ENCODE measurements at places on chromosomes 11 and 22.

DNA sequence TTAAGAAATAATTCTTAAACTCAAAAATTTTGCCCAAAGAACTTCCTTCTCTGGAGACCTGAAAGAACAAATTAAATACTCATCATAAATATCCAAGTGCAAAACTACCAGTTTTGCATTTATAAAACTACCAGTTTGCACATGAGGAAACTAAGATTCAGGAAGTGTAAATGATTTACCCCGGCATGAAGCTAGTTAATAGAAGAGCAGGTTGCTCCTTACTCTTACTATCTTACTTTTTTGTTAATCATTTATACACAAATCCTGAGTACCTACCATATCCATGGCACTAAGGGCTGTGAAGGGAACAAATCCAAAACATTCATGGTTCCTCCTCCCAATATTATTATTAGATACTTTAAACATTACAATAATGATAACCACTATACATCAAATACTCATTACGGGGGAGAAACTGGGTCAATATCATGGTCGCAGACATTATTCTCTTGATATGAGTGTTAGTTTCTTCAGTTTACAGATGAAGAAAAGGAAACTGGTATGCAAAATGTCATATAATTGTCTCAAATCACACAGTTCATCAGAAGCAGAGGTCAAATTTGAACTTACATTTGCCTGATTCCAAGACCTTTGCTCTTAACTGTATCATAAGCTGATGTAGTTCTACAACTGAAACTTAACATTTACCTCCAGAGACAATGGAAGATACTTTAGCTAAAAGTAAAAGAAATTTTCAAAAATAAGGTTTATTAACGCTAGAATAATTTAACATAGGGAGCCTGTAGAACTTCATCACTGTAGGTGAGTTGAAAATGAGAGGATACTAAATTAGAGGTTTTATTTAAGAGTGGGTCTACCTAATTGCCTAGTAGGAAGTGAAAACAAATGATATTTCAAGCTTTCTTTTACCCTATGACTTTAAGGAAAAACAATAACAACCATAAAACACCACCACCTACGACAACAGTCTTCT lies 74.5 kb downstream of the FAM76B start:
- no peak for DNase-seq

- no peak for DNase-seq
Measured at GRCh38 chr11:73651252-73651651, 4.9 kb downstream of the PLEKHB1 start.

DNA sequence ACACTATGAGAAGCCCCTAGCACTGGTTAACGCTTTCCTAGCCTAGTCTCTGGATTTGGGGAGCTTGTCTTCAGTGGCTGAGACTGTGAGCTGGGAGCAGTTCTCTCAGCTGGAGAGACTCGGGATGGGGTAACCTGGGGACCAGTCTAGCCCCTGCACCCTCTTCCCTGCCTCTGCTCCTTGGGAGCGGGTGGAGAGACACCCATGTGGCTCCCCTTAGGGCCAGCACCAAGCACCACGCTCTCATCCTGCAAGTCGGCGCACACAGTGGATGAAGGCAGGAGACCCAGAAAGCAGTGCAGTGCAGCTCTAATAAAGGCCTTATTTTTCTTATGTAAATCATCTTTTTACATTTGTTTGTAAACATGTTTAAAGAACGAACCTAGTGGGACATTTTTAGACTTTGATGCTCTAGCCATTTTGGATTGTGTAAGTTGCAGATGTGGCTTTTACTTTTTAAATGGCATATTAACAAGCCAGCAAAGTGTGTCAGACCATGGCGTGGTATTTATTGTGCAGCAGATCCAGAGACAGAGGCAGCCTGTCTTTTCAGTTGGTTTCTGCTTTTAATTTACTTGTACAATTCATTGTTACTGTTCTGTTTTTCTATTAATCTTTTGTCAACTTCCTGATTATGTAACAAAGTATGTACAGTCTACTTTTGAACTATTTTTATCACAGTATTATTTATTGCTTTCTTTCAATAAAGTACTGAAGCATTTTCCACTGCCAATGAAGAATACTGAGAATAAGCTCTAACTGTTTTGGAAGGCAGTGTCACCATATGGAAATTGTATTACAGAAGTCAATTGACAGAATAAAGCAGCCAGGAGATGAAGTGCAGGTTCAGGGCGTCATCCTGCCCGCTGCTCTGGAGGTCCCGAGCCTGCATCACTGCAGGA lies 14.4 kb upstream of the CTTN start:
- no peak for DNase-seq

DNA sequence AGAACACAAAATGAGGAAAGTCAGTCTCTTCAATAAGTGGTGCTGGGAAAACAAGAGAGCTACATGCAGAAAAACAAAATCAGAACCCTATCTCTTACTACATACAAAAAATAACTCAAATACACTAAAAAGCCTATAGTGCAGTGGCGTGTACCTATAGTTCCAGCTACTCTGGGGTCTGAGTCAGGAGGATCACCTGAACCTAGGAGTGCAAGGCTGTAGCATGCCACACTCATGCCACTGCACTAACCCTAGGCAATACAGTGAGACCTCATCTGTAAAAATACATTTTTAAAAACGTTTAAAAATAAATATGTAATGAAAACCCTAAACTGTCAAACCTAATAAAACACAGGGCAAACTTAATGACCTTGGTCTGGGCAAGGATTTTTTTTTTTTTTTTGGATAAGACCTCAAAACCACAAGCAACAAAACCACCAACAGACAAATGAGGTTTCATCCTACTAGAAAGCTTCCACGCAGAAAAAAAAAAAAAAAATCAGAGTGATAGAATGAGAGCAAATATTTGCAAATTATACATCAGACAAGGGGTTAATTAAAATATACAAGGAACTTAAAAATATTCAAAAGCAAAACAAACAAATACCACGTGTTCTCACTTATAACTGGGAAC lies 35.2 kb downstream of the XKR3 start:
- DNase-seq: no peak

DNA sequence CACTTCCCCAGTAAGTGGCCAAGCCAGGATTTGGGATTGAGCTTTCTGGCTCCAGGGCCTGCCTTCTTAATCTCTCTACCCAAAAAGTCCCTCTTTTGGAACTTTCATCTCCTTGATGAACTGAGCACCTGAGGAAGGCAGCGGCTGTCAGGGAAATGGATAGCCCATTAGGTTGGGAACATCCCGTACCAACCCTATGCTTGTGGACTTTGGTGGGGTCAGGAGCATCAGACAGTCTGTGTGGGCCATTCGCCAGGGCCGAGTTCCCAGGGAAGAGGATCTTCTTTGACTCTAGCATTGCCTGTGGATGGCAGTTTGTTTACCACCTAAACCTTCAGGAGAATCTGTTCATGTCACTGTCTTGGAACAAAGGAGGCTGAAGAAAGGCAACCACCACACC lies 30.2 kb downstream of the ARHGEF17 start:
- no peak for DNase-seq

DNA sequence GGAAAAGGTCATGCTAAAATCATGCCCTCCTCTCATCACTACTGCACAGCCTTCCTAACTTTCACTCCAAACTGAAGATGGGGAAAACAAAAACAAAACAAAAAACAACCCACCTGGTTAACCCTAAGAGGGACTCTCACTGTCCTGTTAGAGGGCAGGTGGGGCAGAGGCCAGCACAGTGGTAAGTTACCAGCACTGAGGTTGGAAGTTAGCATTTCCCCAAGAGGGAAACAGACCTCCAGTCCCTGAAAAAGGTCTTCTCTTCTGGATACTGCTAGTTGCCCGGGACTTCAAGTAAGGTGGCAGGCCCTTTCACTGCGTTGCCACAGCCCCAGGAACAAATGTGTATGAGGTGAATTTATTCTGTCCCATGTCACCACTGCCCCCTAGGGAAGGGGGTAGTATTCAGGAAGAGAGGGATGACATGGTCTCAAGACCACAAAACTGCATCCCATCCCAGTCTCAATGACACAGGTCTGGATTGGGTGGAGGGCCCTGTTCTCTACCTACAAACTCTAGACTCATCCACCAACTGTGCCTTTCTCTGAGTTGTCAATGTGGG lies 792 bp upstream of the ADAMTS8 start:
- DNase-seq: no peak

- DNase-seq: no peak
Measured at GRCh38 chr22:19890502-19891316, 36.0 kb upstream of the GNB1L start.

GRCh38 chr11:36501236-36501635 lies 8.8 kb downstream of the TRAF6 start:
- DNase-seq: no peak

- no peak for DNase-seq
Measured at GRCh38 chr11:100830978-100831732, 144.1 kb downstream of the ARHGAP42 start.

DNA sequence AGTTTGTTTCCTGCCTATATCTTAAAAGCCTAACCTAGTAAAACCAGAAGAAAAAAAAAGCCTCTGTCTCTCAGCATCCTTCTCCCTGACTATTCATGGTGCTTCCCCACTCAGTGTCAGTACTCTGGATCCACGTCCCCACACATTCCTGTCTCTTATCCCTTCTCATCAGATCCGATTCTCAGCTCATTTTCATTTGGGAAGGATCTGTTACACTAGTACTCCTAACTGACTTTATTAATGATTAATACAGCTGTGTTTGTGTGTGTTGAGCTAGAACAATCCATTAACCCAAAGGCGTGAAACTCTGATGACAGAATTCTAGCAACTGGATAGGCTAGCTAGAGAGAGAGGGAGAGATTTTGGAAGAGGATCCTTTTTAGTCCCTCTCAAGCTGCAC lies 1.5 kb downstream of the PRRG4 start:
- DNase-seq: no peak

DNA sequence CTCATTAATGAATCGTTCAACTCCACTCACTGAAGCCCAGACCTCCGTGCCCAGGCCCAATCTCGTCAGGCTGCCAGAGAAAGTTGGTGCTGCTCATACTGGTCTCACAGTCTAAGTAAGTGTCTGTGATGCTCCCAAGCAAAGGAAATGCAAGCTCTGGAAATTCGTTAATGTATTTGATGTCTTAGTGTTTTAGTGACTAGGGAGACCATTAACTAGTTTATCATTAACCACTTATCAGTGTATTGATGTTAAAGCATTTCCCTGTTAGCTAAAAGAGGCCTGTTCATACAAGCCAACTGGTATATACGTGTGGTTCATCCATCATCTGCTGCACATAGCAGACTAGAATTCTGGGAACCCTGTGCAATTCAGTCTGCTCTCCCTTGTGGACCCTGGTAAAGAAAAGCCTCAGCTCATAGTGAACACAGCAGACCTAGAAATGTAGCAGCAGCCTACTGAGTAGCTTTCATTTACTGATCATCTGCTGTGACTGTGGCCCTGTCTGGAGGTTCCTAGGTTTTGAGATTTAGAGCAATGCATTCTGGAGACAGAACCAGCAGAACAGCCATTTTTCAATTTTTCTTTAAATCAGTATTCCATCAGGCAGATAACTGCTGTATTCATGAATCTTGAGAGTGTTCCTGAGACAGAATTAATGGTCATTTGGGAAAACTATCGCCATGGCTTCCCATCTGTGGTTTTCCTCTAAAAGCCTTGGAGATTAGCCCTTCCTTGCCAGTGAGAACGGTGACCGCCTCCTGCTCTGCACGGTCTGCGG lies 15.7 kb upstream of the AIFM3 start:
- no peak for DNase-seq

DNA sequence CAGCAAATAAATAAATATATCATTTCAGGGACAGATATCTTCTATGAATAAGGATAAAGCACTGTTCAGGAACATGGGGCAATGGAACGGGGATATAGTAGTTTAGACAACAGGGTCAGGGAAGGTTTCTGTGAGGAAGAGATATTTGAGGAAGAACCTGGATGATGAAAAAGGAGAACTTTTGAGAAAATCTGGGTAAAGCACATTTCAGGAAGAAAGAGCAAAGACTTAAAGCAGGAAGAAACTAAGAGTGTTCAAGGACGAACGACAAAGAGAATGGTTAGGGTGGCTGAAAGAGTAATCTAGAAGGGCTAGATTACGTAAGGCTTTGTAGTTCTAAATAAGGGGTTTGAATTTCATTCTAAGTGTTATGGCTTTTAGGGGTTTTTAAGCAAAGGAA lies 12.7 kb downstream of the DDI1 start:
- no peak for DNase-seq

GRCh38 chr11:132770829-132771530 lies 761.3 kb downstream of the OPCML start:
- no peak for DNase-seq

GRCh38 chr11:82791779-82792178 lies 58.1 kb upstream of the FAM181B start:
- DNase-seq: no peak

GRCh38 chr11:33413301-33413700 lies 156.1 kb downstream of the HIPK3 start:
- DNase-seq: no peak

DNA sequence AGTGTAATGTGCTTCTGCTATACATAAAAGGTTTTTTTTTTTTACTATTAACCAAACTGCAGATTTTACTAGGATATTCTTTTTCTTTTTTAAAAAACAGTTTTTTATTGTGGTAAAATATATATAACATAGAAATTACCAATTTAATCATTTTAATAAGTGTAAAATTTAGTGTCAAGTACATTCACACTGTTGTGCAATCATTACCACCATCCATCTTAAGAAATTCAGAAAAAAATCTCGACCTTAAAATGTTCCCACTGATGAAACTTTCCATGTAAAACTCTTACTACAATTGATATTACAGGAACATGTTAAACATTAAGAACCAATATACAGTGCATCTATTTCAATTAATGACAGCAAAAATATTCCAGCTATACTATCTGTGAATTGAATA lies 244.8 kb upstream of the FAT3 start:
- no peak for DNase-seq

GRCh38 chr11:2173150-2173693 lies 1.6 kb upstream of the TH start:
- DNase-seq: no peak

All from stimulated activated CD4-positive, alpha-beta T cell treated with anti-CD3 and anti-CD28 coated beads, Interleukin-12 subunit alpha, Interleukin-12 subunit beta, amount 100 ng/mL, for 4 hours (primary cell).